ENCODE measurements at places on chromosomes 2 and 18. TPM values are rescaled to one million over a fixed set of nuclear protein-coding genes. Genes with fewer than 3 reads are reported as not detected.
A peak's percentile ranks its signal among the peaks of the same experiment; 100 is the strongest.

DNA sequence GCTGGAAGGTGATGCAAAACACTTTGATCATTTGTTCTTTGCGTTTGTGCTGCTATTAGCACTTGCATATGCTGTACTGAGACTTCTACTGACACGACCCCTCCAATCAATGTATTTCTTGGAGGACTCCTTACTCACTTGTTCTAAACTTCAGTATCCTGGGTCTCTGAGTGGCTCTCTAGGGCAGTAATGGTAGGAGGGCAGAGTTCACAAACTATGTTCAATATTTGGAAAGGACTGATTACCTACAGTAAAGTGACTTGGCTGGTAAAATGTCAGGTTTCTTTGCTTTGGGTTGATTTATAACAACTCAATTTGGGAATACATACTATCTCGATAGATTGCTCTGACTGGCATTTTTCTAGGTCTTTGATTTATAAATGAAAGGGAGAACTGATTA, 93.7 kb downstream of the TRIM43 start:
- no peak for DNase-seq

- DNase-seq, result no peak
Measured at GRCh38 chr2:37173741-37174140, 14.7 kb downstream of the SULT6B1 start.

GRCh38 chr2:150012986-150013385, 425.4 kb upstream of the MMADHC start:
- DNase-seq, result no peak

GRCh38 chr18:79524181-79525078, 128.7 kb downstream of the NFATC1 start:
- peak; percentile 76 for DNase-seq

- no peak for DNase-seq
Measured at GRCh38 chr2:118654945-118655344, 192.5 kb downstream of the EN1 start.

Gene MYO1B
- 246 TPM for total RNA-seq

Gene PARD6G
- total RNA-seq, result 2.2 TPM

Gene AKAIN1
- not detected for total RNA-seq

All from osteoblast (primary cell).